ENCODE measurements at places on chromosomes 3 and 15.

GRCh38 chr3:134365766-134366065 lies 8.5 kb downstream of the AMOTL2 start:
- DNase-seq, result no peak

DNA sequence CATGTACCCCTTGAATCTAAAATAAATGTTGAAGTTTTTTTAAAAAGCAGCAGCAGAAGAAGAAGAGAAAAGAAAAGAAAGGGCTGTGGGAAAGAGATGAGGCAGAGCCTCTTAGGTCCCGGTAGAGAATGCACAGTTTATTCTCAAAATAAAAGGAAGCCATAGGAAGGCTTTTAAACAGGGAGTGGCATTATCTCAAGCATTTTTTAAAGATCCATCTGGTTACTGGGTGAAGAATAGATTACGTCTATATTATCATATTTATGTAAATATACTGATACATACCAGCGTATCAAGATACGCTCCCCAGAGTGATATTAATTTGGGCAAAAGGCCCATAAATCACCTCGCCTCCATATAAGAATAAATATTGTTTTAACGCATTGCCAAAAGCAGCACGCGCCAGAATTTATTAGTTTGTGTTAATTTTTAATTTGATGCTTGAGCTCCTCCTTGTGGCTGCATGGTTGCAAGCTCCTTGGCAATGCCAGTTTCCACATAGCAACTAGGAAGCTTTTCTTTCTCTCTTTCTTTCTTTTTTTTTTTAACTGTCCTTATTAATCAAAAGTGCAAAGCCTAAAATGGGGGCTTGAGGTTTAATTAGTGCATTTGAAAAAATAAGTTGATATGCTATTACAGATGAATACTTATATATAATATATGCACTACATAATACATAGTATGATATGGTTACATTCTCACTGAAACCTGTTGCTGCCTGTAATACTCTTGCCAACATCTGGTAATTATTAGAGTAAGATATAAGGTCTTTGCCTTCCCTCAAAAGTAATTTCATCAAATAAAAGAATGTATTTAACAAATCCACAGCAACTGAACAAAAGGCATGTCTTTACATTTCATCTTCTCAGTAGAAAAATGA lies 242.8 kb upstream of the UBE2E2 start:
- DNase-seq, result no peak

DNA sequence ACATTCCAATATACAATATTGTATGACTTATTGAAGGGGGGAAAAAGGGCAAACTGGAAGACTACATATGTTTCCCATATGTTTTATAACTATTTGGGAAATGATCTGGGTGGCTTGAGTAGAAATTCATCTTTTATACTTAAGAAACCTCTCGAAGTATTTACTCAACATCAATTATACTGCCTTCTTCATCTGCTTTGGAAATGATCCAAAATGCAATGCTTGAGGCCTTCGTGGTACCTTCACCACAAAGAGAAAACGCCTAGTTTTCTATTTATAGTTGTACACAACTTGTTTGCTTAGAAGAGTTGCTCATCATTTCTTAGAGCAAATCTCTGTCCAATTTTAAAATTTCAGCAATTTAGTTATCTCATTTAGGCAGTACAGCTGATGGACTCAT lies 18.8 kb downstream of the ACKR4 start:
- DNase-seq, result no peak

DNA sequence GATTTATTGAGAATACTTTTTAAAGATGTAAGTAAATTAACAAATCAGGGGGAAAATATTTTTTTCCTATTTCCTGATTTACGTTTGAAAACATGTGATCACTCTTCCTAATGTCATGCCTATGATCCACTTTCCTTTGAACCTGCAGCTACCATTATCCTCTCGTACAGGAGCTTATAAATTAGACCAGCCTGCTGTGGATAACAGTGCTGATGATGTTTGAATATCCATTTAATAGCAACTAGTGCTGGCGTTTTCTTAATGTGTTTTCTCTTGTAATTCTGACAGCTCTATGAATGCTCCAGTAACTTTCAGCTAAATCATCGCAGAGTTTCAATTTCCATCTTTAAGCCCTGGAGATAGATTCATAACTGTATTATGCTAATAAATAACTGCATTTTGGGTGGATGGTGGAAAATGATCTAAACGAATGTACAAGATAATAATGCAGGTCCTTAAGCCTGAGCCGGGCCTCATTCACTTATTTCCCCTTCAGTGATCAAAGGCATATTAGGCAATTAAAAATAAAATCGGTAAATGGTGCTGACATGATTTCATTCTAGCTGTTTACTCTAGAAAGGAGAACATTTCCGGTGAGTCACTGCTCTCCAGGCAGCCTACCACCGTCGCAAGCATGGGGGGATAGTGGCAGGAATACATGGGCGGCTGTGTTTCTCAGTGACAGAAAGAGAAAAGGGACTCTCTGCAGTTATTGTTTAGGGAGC lies 58.5 kb upstream of the SLC24A5 start:
- no peak for DNase-seq

GRCh38 chr15:96273317-96274086 lies 57.0 kb upstream of the NR2F2 start:
- no peak for DNase-seq

DNA sequence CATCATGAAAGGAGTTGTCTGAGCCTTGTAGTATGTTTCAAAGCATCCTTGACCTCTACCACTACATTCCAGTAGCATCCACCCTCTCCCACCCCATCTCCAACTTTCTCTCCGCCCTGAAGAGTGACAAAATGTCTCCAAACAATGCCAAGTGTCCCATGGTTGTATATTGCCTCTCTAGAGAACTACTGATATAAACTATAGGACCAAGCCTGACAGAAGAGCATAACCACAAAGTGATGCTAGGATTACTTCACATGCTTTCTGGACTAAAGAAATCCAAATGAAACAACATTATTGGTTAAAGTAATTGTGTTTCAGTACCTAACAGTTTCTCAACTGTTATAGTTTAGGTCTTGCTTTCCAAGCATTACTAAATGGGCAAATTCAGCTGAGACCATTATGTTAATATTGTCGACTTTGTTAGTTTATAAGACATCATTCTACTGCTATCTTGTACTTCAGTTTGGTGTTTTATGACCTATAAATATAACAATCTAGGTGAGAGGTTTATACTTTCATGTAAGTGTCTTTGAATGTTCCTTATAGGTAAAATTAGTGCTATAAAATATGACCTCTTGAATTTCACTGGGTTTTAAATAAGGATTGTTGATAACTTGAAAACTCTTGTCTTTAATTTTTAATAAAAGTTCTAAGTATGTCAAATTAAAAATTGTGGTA lies 117.4 kb downstream of the SUCNR1 start:
- no peak for DNase-seq

- no peak for DNase-seq
Measured at GRCh38 chr3:141365201-141365600, 3.1 kb upstream of the ZBTB38 start.

DNA sequence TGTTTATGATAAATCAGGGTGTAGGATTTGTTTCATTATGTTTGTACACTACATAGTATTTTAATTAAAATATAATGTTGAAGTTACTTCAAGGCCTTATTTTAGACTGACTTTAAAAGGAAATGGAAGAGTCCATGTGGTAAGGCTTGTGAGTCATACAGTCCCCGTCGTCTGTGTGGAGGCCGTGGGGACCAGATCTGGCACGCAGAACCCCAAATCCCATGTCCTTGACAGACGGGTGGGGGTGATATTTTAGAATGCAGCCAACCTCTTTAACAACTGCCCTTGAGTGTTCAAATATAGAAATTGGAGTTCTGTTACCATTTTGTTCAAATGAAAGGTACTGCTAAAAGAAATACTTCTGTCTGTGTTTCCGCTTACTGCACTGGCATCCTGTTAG lies 35.8 kb downstream of the ABHD17C start:
- DNase-seq, result no peak

GRCh38 chr3:8197384-8197783 lies 304.2 kb upstream of the LMCD1 start:
- DNase-seq, result no peak

GRCh38 chr15:56261854-56262509 lies 18.3 kb upstream of the RFX7 start:
- DNase-seq, result no peak

DNA sequence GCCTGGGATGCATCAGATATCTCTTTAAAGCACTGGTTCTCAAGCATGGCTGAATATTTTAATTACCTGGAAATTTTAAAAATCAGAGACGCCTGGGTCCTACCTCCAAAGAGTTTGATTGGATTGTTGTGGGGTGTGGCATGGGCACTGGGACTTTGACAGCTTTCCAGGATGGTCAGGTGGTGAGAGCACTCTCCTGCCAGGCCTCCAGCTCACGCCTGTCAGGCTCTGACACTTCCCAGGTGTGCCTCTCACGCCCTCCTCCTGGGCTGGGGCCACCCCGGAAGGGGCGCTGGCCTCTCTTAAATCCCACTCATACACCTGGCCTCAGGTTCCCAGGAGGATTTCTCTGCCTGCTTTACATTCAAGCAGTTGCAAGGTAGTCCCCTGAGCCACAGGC lies 48.5 kb downstream of the AMOTL2 start:
- no peak for DNase-seq

DNA sequence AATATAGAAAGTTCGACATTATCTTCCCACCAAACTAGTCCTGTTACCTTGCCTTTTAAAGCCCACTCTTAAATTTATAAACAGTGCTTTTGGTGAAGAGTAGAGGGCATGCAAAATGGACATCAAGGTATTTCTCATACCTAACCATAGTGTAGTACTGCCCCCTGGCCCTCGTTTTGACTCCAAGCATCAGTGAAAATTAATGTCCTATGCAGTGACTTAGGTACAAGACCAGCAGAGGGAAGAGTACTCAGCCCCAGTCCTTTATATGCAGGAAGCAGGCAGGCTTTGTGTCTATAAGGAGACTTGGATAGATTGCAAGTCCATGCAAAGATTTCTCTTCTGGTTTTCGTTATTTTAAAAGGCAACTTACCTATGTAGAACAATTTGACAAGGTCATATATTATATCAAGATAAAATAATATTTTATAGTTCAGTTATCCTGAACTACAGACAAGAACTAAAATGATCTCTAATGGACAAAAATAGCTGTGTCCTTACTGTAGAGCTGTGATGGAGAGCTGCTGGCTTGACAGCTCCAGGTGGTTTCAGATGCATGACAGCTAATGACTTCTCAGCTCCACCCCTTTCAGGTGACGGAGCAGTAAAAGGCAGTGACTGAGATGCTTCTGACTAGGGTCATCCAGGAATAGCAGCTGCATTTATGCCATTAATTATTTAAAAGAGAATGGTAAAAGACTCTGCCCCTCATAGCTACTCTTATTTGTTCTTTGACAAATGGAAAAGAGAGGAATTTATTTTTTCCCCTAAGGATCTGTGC lies 646.1 kb downstream of the SQOR start:
- no peak for DNase-seq

GRCh38 chr15:80404761-80405553 lies 775 bp downstream of the ARNT2 start:
- DNase-seq, result no peak

DNA sequence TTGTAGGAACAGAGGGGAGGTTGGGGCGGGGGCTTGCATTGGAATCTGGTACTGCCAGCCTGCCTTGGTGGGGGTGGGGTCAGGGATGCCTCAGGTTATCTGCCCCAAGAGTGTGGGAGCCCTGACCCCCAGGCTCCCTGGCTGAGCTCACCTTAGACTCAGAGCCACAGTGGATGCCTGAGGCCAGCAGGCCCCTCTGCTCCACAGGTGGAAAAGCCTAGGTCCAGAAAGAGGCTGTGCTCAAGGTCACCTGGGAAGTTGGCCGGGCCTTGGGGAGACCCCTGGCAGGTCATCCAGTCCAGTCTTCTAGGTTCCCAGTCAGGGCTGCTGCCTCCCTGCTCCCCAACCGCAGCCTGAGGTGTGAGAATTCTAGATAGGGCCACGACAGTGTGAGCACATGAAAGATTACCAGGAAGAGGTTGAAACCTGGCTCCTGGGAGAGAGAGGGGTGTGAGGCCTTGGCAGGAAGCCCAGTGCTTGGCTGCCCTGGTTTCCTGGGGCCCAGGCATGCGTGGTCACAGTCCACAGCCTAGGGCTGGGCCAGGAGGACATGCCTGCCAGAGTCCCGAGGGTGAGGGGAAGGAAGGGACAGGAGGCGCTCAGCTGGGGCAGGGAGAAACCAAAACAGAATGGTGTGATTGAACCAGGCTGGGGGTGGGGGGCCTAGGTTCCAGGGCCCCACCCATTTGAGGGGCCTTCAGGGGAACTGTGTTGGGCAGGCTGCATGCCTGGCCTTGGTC lies 4.9 kb downstream of the HDAC11 start:
- peak; percentile 57 for DNase-seq

- DNase-seq, result no peak
Measured at GRCh38 chr15:94205366-94205765, 26.0 kb upstream of the MCTP2 start.

- no peak for DNase-seq
Measured at GRCh38 chr15:64635499-64636495, 139.6 kb downstream of the RBPMS2 start.

GRCh38 chr3:62822905-62823304 lies 52.3 kb downstream of the CADPS start:
- DNase-seq, result no peak

DNA sequence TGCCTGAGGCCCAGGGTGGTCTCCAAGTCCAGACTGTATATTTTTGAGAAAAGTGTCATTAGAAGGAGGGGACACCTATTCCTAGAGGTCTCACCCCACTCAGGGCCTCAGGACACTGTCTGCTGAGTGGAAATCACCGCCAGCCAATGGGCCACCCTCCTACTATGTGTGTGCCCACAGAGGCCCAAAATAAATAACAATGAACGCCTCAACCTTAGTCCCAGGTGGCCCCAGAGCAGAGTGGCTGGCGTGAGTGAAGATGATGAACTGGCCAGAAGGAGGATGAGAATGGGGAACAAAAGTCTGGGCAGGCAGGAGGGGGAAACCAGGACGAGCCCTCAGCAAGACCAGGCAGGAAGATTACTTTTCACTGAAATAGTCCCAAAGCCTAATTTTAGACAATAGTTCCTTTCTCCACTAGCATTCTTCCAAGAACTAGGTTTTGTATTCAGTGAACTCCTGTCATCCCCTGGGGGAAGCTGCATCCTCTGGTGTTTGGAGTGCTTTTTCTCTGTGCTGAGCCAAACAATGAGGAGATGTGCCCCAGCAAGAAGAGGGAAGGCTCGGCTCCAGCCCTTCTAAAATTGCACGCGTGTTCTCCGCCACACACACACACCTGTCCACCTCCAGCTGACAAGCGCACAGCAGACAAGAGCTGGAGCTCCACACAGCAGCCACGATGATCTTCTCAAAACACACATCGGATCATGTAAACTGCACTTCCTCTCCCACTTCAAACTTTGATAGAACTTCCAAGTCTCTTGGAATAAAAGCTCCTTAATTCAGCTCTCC lies 72.2 kb downstream of the ADCY5 start:
- no peak for DNase-seq

- no peak for DNase-seq
Measured at GRCh38 chr15:38048001-38048455, 113.6 kb downstream of the TMCO5A start.

- no peak for DNase-seq
Measured at GRCh38 chr15:64502151-64502550, 41.8 kb downstream of the ZNF609 start.

- no peak for DNase-seq
Measured at GRCh38 chr3:141525814-141526213, 39.0 kb downstream of the RASA2 start.

GRCh38 chr3:35307296-35307695 lies 332.0 kb upstream of the ARPP21 start:
- no peak for DNase-seq

Measured in cerebellar nuclear complex (tissue), 1 donor.